G401 (cell line): ENCODE measurements at places on chromosomes 1 and 21.
A peak's percentile ranks its signal among the peaks of the same experiment; 100 is the strongest.

DNA sequence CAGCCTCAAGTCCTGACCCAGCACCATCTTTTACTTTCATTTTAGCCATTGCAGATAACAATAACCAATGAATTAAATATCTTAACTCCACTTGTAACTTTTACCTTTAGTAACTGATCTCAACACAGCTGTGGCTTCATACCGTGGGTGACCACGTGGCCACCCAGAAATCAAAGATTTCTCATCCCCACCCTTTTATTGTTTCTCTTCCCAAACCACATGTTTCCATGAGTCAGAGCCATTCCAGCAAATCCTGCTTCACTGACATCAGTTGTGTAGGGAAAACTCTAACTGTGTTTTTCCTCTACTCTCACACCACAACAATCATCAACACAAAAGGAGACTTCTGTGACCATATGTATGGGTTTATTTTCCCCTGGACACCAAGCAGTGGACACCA lies 25.1 kb upstream of the BRDT start:
- no peak for DNase-seq

GRCh38 chr21:36171741-36172331 lies 15.2 kb downstream of the DOP1B start:
- peak; percentile 65 for DNase-seq

DNA sequence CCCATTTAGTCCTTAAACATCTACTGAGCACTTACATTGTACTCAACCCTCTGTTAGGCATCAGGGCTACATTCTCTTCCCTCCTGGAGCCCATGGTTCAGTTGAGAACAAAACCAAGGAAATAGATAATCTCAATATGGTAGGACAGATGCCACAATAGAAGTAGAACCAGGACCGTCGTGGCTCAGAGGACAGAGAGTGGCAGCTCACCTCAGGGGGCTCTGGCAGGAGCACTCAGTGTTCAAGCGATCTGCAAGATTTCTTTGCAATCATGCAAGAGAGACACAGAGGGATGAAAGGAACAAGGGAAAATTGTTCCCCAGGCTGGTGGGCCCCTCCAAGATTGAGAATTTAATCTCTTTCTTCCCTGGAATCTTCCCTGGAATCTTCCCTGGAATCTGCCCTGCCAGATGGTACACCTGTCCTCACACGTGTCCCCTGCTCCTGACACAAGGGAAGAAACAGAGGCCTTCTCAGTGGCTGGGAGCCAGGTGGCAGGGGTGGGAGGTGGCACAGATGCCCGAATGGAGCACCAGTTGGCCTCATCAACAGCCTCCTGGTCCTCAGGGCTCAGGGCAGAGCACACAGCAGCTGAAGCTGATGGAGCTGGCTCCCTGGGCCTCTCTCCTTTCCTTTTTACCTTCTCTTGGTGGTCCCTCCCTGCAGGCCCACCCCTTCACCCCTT lies 135.4 kb downstream of the PLXNA2 start:
- peak; percentile 89 for DNase-seq

DNA sequence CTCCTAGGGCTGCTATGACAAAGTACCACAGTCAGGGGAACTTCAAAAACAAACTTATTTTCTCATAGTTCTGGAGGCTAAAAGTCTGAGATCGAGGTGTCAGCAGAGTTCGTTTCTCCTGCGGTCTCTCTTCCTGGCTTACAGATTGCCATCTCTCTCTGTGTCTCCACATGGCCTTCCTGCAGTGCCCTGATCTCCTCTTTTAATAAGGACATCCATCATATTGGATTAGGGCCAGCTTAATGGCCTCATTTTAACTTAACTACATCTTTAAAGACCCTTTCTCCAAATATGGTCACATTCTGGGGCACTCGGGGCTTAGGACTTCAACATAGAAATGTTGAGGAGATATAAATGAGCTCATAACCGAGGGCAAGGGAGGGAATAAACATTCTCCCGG lies 12.2 kb downstream of the C1orf74 start:
- no peak for DNase-seq

DNA sequence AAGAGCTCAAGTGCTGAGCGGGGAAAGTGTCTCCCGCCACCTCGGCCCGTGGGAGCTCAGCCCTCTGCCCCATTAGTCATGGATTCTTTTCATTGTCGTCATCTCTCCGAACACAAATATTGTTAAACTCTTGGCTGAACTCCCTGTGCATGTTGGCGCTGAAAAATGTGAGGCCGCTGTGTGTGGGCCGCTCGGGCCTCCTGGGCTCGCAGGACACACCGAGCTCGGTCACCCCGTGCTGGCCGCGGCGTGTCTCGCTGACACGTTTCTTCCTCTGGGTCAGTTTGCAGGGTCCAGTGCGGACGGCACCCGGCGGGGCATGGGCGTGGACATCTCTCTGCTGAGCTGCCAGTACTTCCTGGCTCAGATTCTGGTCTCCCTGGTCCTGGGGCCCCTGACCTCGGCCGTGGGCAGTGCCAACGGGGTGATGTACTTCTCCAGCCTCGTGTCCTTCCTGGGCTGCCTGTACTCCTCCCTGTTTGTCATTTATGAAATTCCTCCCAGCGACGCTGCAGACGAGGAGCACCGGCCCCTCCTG lies 25.6 kb downstream of the SLC45A1 start:
- DNase-seq = no peak

GRCh38 chr1:117719004-117719403 lies 113.2 kb downstream of the TENT5C start:
- no peak for DNase-seq

GRCh38 chr1:19336543-19336942 lies 24.4 kb downstream of the SLC66A1 start:
- no peak for DNase-seq

- peak; percentile 69 for DNase-seq
These were observed 32.3 kb downstream of the SLC9A1 start for GRCh38 chr1:27122652-27123051.

GRCh38 chr1:75165264-75165663 lies 31.1 kb downstream of the LHX8 start:
- no peak for DNase-seq

- DNase-seq = no peak
These were observed 144.3 kb downstream of the NTPCR start for GRCh38 chr1:233094691-233095090.

- no peak for DNase-seq
These were observed 1138.5 kb downstream of the NCAM2 start for GRCh38 chr21:22136740-22137139.
